Stimulated activated CD4-positive, alpha-beta T cell treated with anti-CD3 and anti-CD28 coated beads, Interleukin-4, amount 100 ng/mL, for 48 hours (primary cell): ENCODE measurements at places on chromosomes 7 and 10.

GRCh38 chr10:78706726-78707540 lies 361.8 kb upstream of the ZMIZ1 start:
- no peak for DNase-seq

DNA sequence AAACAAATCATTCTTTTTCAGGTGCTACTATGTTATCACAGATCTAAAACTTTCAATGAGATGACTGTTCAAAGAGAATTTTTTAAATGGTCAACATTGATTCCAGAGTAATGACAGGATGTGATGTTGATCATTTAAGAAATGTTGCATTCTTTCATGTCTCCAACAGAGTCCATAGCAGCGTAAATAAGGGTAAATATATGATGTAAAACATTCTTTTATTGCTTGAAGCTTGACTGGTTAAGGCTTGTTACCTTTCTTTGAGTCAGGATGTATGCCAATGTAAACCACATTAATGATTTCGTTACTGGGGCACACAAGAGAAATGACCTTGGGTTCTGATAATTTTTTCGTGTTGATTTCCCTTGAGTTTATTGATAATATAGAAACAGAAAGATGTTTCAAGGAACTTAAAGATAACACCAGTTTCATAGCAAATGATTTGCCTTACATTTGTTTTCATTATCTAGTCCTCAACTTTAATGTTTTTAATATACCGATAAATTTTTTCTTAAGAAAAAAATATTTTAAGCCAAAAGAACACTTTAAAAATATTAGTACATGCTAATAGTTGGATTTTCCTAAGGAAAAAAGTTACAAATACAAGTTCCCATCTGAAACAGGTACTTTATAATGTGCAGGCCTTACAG lies 3.5 kb downstream of the STK17A start:
- no peak for DNase-seq

DNA sequence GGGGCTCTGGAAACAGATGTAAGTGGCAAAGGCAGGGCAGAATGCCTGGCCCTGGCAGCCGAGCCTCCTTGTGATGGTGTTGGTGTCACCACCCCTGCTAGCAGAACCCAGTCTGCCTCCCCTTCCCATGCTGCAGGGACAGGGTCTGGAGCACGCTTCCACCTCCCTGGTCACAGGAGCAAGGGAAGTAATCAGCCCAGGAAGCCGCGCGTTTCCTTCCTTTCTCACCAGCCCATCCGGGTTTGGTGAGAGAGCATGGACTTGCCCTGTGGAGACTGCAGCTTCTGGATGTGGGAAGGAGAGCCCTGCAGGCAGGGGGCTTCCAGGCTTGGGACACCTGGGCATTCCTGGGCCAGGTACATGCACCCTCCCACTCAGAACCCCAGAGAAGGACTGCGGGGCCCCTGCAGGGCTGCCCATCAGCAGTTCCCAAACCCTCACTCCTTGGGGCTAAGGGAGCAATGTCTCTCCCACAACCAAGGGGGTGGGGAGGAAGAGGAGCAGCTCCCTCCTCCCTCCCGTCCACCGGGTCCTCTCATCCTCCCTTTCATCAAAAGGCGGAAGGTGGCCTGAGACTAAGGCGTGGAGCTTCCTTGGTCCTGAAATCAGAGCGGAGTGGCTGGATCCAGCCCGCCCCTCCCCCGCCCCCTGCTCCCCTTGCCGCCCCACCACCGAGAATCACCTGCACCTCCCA lies 1.8 kb downstream of the MMRN2 start:
- DNase-seq, result no peak

GRCh38 chr10:92689663-92690210 lies at the start of gene HHEX:
HHEX (plus strand) TSS chr10:92689955; CDS start chr10:92689987, 32 bp downstream.
- no peak for DNase-seq

- no peak for DNase-seq
These were observed 204.3 kb downstream of the DGKB start for GRCh38 chr7:14698239-14698638.
